ENCODE measurements at places on chromosomes 12 and 14. TPM values are rescaled to one million over a fixed set of nuclear protein-coding genes. Genes with fewer than 3 reads are reported as not detected.
A peak's percentile ranks its signal among the peaks of the same experiment; 100 is the strongest.

GRCh38 chr12:48356041-48356768, 5.5 kb upstream of the ZNF641 start:
- DNase-seq: no peak
- peaks cover 15% of the 10 kb centered on the region for H3K4me1 ChIP-seq
- no peak overlapping the region for H3K27ac ChIP-seq
- H3K27me3 ChIP-seq: no peaks in the 10 kb centered on the region
- H3K4me3 ChIP-seq: no peak overlapping the region
- peaks cover 11% of the 10 kb centered on the region for H3K36me3 ChIP-seq

The CISTR gene
- total RNA-seq: not detected

DNA sequence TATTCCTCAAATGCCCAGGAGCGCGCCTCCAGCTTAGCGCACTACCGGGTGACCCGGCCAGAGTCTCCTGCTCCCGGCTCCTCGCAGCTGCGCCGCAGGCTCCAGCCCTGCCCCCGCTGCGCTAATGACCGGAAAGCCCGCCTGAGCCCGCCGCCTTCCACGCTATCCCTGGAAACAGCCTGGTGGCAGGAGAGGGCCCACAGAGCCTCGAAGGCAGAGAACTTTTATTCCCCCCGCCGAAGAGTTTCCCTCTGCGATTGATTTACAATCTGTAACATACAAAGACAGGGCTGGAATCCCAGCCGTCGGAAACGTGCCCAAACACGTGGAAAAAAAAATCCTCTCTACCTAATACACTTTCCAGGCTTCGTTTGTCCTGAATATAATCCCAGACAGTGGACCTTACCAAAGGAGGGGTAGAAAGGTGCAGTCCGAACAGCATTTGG, 1.5 kb downstream of the COL2A1 start:
- H3K4me1 ChIP-seq: peaks cover 37% of the 10 kb centered on the region
- no peaks in the 10 kb centered on the region for H3K36me3 ChIP-seq
- H3K4me3 ChIP-seq: peak overlapping the region; percentile 55

GRCh38 chr12:107396991-107397390, 288.6 kb upstream of the PWP1 start:
- no peaks in the 10 kb centered on the region for H3K36me3 ChIP-seq
- no peaks in the 10 kb centered on the region for H3K27me3 ChIP-seq
- no peaks in the 10 kb centered on the region for H3K4me1 ChIP-seq
- no peak overlapping the region for H3K4me3 ChIP-seq
- DNase-seq: no peak

DNA sequence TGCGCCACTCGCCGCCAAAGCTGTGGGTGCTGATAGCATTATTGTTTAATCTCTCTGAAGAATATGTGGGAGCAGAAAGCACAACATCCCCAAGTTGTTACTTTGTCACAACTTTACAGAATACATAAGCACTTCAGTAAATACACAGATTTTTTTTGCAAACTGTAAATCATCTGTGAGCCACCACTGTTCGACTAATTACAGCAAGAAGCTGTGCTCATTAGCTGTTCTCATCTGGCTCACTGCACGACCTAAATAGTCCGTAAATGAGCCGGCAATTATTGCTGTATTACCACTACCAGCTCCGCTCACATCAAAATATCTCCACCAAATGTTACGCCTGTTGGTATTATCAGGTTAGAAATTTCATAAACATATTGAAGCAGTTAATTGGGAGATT, 228.9 kb upstream of the PRKD1 start:
- H3K4me3 ChIP-seq: no peak overlapping the region
- H3K4me1 ChIP-seq: no peaks in the 10 kb centered on the region

The MYF5 gene
- total RNA-seq: not detected

The KRT6C gene
- total RNA-seq: not detected

The AKAP5 gene
- total RNA-seq: 0.83 TPM

The LBHD2 gene
- not detected for total RNA-seq

- peaks cover 12% of the 10 kb centered on the region for H3K4me1 ChIP-seq
- peaks cover 75% of the 10 kb centered on the region for H3K36me3 ChIP-seq
- H3K4me3 ChIP-seq: no peak overlapping the region
- no peak for DNase-seq
- H3K27me3 ChIP-seq: no peaks in the 10 kb centered on the region
- no peak overlapping the region for H3K27ac ChIP-seq
These were observed 338.0 kb upstream of the FKBP4 start for GRCh38 chr12:2456813-2457186.

The MORN3 gene
- 0.17 TPM for total RNA-seq

The BCL2L2 gene
- total RNA-seq: 132 TPM

DNA sequence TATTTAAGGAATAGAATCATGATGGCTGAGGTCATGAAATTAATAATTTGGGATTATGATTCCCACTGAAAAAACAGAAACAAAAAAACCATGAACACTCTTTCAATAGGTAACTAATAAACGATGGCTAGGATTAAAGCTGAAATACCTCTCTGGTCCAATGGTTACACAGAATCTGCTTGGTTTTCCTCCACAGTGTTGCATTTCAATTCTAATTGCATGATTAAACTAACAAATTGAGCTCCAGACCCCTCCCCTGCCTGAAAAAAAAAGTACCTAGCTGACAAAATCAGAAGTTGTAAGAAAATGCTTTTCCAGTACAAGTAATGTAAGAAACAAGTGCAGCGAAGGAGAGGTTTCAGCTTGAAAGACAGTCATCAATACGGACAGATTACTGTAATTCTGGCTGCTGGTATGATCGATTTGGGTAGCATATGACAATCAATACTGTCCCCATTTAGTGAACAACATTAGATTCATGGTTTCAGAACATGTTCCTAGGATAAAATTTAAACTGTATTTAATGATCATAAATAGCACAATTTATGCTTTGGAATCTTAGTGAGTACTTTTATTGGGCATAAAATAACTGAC, 32.0 kb downstream of the INSM2 start:
- no peaks in the 10 kb centered on the region for H3K27me3 ChIP-seq
- H3K4me3 ChIP-seq: no peak overlapping the region
- no peaks in the 10 kb centered on the region for H3K36me3 ChIP-seq
- no peak overlapping the region for H3K27ac ChIP-seq
- H3K4me1 ChIP-seq: no peaks in the 10 kb centered on the region

GRCh38 chr12:52010152-52010622, 3.4 kb downstream of the TAMALIN start:
- peaks cover 9% of the 10 kb centered on the region for H3K27me3 ChIP-seq
- no peak for DNase-seq
- peaks cover 69% of the 10 kb centered on the region for H3K4me1 ChIP-seq
- no peaks in the 10 kb centered on the region for H3K36me3 ChIP-seq

The CLEC4D gene
- not detected for total RNA-seq

DNA sequence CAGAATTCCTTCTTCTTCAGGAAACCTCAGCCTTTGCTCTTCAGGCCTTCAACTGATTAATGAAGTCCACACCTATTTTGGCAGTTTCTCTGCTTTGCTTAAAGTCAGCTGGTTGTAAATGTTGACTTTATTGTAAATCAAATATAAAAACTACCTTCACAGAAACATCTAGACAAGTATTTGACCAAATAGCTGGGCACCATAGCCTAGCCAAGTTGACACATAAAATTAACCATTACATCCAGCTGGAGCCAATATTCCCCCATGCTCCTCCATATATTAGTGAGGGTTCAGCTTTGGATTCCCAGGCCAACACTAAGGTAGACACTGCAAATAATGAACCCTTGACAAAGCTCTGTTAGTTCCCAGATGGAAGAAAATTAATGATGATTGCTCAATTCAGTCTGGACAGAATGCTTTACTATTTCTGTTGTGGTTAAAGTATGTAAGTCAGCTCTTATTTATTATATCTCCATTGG, 125.5 kb downstream of the ZFP36L1 start:
- H3K27ac ChIP-seq: peak overlapping the region; percentile 89
- no peak overlapping the region for H3K4me3 ChIP-seq
- peaks cover 100% of the 10 kb centered on the region for H3K4me1 ChIP-seq
- no peaks in the 10 kb centered on the region for H3K27me3 ChIP-seq
- no peak for DNase-seq
